ENCODE measurements at places on chromosomes 11 and 22.

GRCh38 chr11:1401656-1402221 lies 12.0 kb downstream of the BRSK2 start:
- peak; percentile 23 for DNase-seq

DNA sequence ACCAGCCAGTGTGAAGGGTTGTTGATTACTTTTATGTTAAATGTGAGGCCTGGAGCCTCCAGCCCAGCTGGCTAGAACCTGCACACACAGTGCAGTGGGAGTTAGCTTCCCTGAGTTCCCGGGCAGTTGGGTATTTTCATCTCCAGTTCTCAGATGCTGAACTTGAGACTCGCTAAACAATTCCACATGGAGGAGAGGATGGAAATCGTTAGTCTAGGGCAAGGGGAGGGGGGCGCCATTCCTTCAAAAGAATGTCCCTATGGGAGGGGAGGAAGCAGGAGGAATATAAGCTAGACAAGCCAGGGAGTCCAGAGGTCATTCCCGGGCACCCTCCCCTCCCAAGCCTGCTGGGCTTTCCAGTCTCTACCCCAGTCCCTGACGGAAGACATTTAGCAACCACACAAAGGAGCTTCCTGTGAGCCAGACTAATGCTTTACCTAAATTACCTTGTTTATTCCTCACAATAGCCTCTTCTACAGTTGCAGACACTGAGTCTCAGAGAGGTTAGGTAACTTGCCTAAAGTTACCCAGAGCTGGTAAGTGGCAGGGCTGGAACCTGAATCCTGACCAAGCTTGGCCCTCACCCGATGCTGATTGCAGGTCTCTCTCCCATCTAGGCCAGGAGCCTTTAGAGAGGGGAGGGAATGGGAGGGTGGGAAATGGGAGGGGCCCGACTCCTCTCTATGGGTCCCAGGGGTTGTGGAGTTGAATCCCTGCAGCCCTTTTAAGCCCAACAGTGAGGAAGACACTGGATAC lies 1.9 kb upstream of the TSKU start:
- no peak for DNase-seq

- no peak for DNase-seq
Observed at GRCh38 chr22:42945027-42945426, 69.9 kb downstream of the PACSIN2 start.

- no peak for DNase-seq
Observed at GRCh38 chr11:80822308-80822707, 1381.5 kb upstream of the TENM4 start.

GRCh38 chr11:71080239-71081097 lies 171.9 kb downstream of the SHANK2 start:
- DNase-seq, result no peak

GRCh38 chr11:130868721-130869390 lies 47.4 kb downstream of the SNX19 start:
- DNase-seq, result no peak

DNA sequence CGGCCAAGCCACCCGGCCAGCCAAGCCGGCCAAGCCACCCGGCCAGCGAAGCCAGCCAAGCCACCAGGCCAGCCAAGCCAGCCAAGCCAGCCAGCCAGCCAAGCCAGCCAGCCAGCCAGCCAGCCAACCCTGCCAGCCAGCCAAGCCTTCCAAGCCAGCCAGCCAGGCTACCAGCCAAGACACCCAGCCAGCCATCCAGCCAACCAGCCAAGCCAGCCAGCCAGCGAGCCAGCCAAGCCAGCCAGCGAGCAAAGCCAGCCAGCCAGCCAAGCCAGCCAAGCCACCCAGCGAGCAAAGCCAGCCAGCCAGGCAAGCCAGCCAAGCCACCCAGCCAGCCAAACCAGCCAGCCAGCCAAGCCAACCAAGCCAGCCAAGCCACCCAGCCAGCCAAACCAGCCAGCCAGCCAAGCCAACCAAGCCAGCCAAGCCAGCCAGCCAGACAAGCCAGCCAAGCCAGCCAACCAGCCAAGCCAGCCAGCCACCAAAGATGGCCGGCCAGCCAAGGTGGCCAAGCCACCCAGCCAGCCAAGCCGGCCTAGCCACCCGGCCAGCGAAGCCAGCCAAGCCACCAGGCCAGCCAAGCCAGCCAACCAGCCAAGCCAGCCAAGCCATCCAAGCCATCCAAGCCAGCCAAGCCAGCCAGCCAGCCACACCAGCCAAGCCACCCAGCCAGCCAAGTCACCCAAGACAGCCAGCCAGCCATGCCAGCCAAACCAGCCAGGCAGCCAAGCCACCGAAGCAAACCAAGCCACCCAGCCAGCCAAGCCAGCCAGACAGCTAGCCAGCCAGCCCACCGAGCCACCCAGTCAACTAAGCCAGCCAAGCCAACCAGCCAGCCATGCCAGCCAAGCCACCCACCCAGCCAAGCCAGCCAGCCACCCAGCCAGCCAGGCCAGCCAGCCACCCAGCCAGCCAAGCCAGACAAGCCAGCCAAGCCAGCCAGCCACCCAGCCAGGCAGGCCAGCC lies 28.8 kb downstream of the CCT8L2 start:
- DNase-seq, result no peak

DNA sequence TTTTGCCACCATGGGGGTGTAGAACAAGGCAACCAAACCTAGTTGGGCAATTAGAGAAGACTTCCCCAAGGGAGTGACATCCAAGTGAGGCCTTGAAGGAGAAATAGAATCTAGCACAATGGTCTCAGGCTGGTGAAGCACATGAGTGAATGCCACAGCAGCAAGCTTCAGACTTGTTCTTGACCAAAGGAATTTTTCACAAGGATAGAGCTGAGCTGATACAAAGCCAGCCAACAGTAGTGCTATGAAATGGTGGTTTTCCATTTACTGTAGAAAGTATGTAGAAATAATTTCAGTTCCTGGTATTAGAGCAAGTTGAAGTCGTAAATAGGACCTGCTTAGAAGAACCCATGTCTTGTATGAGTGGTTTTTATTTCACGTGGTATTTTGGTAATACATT lies 148.3 kb upstream of the RASSF10 start:
- no peak for DNase-seq

DNA sequence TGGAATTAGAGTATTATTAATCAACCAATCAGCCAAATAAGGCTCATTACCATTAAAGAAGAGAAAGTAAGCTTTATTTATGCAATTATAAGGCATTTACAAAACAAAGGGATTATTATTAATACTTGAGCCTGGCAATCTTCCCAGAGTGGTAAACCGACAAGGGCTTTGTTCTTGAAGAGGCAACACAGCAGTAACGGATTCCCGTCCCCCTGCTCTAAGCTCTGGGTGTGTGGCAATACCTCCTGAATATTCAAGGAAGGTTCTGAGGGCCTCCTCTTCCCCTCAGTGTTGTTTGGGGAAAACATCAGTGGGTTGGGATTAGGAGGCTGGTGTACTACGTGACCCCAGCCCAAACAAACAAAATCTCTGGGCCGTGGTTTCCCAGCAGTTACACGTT lies 176.5 kb downstream of the TENM4 start:
- no peak for DNase-seq

DNA sequence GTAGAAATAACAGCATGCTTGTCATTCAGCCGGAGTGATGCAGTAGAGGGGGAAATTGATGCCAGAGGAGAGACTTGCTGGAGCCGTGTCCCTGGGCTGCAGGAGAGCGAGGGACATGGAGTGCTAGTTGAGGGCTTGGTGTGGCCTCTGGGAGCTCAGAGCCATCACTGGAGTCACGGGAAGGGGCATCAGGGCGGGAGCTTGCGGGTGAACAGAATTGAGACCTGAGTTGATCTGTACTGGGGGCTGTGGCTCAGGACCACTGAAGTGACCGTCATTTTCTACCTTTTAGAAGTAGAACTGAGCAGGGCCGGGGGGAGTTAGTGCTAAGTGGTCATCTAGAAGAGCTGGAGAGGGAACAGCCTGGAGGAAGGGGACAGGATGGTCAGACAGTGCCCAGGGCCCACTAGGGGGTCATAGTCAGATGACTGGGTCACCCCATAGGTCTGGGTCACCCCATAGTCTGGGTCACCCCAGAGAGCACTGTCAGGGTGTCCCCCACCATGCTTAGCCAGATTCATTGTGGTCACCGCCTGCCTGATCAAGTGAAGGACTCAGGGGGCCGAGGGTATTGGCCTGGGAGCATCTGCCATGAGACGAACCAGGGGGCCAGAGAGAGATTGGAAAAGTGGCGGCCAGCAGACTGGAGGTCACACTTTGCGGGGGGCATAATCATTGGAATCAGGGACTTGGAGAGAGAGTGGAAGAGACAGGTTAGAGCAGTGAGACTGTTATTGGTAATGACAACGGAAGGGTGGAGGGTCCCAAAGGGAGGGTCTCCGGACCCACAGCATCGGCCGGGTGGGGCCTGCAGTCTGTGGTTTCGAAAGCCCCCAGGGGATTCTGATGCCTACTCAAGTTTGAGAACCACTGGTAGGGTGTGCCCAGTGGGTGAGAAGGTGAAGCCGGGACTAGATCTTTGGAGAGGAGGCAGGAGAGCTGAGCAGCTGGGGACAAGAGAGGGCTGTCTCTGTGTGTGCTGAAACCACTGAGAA lies 15.2 kb downstream of the RIBC2 start:
- DNase-seq, result no peak

DNA sequence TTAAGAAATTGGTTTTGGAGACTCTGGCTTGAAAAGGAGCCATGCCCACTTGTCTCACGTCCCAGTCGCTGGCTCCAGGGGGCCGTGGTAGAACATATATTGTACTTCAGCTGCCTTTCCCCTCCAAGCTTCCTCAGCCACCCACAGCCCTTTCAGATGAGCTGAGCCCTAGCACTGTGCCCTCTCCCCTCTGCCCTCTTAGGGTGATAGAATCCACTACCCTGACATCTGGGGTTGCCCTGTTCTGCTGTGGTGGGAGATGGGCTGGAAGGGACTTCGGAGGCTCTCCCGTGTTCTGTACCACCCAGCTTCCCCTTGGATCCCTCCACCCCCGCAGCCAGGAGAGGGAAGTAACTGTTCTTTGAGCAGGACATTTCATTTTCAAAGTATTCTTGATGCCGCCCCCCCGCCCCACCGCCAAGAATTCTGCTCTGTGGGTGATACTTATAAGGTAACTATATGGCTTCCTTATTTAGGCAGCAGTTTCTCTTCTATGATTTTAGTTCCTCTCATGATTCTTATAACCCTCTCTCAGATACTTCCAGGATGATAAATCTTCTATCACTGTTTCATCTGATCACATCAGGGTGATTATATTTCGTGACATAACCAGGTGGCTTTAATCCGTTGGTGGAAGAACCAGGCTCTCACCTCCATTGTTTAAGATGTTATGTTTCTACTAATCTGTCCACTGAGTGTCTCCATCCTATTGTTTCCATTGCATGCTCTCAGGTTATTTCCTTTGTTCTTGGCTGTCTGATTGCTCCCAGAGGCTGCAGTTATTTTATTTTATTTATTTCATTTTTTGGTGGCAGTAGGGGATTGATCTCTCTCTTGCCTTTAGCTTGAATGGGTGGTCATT lies 24.1 kb downstream of the ZBTB16 start:
- DNase-seq, result no peak

- DNase-seq, result no peak
Observed at GRCh38 chr11:120255519-120255866, 15.6 kb downstream of the POU2F3 start.

DNA sequence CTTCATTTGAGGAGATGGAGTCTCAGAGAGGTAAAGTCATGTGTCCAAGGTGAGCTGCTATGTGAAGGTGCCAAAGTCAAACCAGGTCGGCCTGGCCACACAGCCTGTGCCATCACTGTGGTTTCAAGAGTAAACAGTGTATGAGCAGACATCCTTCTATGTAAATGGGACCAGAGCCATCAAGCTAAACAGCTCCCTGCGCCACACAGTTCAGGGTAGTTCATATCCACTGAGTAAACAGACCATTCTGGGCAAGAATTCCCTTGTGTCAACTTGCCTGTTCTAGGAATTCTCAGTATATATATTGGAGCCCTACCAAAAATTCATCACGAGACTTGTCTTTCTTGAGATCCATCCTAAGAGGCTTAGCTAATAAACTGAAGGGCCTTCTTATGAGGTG lies 77.5 kb downstream of the AMOTL1 start:
- no peak for DNase-seq

GRCh38 chr22:25582946-25583345 lies 18.5 kb downstream of the GRK3 start:
- no peak for DNase-seq

DNA sequence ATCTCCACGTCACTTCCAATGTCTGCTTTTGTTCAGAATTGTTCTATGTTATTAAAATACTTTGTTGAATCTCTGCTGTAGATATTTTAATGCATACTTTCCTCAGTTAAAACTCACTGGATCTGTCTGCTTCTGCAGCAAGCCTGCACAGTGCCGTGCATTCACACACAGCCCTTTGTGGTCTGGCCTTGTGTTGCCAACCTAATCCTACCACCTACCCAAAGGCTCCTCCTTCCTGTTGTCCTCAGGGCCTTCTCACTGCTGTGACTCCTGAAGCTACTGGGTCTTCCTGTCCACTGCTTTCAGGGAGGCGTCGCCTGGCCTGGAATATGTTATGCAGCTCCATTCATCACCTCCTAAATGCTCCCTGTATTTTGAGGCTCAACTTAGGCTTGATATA lies 67.0 kb downstream of the PPP6R3 start:
- no peak for DNase-seq

GRCh38 chr11:118055966-118056365 lies 20.9 kb upstream of the TMPRSS4 start:
- no peak for DNase-seq

GRCh38 chr11:48019595-48019994 lies 39.2 kb downstream of the PTPRJ start:
- no peak for DNase-seq

- DNase-seq, result no peak
Observed at GRCh38 chr11:132595711-132596134, 936.6 kb downstream of the OPCML start.

- DNase-seq, result no peak
Observed at GRCh38 chr11:61580271-61580888, 496 bp downstream of the SYT7 start.

DNA sequence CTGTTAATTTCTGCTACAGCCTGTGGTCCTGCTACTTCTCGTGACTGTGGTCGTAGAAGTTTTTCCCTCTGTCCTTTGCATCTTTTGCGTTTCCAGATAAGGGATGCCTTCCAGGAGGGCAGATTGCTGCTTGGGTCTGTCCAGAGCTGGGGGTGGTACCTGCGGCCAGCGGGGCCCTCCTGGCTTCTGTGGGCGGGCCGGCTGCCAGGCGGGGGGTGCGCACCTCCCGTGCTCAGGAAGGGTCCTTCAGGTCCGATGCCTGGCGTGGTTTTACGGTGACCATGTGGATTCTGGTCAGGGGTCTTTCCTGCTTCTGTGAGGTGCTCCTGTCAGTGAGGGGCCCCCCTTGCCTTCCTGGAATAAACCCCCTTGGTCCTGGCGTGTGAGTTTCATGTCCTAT lies 84.8 kb downstream of the KCNQ1 start:
- DNase-seq, result no peak

DNA sequence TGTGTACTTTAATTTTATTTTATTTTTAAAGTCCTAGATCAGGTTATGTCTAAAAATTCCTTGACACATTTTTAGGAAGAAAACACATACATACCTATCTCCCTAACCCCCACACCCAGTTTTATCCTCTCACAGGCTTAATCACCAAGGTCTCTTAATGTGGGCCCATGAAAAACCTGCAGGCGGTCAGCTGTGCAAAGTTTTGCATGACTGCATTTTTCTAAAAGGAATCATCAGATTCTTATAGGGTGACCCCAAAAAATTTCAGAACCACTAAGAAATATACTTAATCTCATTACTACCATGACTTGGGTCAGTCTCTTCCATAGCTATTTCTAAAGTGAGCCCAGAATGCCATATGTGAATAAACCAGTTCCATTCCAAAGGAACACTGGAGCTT lies 19.8 kb downstream of the SAA1 start:
- no peak for DNase-seq

- DNase-seq, result no peak
Observed at GRCh38 chr11:61756452-61757212, 4.2 kb downstream of the MYRF start.

Measured in activated CD4-positive, alpha-beta T cell treated with anti-CD3 and anti-CD28 coated beads for 1 hour (primary cell).